GM23248 (cell line): ENCODE measurements at places on chromosomes 6 and 20. TPM values are rescaled to one million over a fixed set of nuclear protein-coding genes. Genes with fewer than 3 reads are reported as not detected.
A peak's percentile ranks its signal among the peaks of the same experiment; 100 is the strongest.

GRCh38 chr20:4929686-4930397 lies 71.5 kb downstream of the SLC23A2 start:
- DNase-seq, result peak; percentile 48

- DNase-seq, result no peak
These were observed 55.0 kb downstream of the BCKDHB start for GRCh38 chr6:80161434-80161833.

DNA sequence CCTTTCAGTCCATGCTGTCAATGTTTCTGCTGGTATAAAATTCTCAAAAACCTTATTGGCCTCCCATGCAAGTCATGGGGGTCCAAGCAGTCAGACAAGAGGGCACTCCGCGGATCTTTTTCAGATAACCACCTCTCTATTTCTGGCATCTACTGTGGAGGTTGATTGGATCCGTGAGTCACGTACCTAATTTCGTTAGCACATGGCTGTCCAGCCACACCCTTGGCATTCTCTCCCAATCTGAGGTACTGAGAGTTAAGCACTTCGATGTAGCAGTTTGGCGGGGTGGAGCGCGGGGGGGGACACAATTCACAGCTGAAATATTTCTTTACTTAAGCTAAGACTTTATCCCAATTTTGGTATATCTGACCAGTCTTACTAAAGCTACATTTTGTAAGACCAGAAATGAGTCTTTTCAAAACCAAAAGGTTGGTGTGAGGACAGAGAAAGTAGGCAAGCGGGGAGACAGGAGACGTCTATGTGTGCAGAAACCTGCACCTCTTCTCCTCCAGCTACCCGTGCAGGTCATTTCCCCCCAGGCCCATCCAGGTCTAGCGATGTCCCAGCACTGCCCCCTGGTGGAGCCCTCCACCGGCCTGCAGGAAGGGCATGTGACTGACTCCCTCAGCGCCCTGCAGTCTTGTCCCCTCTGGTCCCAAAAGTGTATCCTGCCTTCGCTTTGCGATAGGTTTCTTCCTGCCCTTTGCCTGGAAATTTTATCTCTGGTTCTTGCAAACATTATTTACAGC lies 113.1 kb downstream of the ADAT2 start:
- DNase-seq, result no peak

GRCh38 chr6:169556758-169557548 lies 144.9 kb downstream of the WDR27 start:
- DNase-seq, result no peak

- peak; percentile 78 for DNase-seq
These were observed 326.2 kb upstream of the PRDM1 start for GRCh38 chr6:105759946-105760345.

GRCh38 chr6:117637770-117638169 lies 35.5 kb upstream of the GOPC start:
- DNase-seq, result no peak

The CGA gene
- 6.1 and 6.3 TPM in 2 replicates for total RNA-seq

DNA sequence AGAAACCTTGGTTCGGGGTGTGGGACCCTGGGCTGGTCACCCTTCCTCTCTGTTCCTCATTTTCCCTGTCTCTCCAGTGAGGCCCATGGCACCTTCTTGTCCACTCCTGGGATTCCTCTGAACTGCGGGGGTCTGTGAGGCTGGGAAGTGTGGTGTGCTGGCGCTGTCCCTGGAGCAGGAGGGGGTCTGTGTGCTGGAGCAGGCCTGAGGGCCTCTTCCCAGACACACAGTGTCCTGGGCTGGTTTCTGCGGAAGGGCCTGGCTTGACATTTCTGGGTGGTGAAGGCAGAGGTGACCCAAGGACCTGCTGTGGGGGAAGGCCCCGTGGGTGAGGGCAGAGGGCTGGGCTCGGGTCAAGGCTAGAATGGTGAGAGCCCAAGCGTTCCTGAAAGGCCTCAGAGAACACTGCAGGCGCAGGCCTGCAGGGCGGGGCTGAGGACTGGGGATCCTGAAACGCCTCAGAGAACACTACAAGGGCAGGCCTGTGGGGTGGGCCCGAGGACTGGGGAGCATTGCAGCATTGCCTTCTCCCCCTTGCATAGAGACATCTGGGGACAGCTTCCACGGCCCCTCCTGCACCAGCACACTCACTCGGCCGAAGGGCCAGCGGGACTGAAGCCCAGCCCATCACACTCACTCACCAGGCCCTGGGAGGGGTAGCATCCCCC lies 10.6 kb upstream of the BAK1 start:
- DNase-seq, result peak; percentile 53

DNA sequence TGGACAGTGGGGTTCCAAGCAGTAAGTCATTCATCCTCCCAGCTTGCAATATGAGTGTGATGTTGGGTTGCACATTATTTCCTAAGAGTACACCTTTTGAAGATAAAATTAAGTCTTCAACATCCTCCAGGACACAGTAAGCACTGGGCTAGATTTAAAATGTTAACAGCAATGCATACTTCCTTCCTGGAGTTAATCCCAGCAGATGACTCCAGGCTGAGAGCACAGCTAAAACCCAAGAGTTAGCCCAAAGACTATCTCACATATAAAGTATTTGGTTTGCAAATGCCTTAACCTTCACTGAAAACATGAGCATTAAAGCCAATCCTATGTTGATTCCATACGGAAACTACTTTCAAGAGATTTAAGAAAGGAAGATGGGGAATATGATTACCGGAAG lies 69.2 kb downstream of the SLC23A2 start:
- peak; percentile 44 for DNase-seq

DNA sequence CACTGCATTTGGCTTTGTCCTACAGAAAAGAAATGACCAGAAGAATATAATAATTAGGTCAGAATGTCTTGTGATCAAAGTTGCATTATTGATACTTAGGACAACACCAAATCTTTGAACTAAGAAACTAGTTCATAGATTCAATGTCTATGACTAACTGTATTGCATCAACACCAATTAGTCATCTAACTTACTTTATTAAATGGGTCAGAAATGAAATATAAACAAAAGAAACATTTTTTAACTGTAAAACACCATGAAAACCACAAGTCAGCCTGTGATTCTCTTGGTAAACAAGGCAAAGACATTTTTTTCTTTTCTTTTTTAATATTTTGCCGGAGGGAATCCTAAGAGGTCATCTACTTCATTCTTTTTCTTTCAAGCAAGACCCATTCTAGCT lies 114.1 kb upstream of the HDDC2 start:
- peak; percentile 10 for DNase-seq

GRCh38 chr20:58128635-58129625 lies 99.5 kb downstream of the ANKRD60 start:
- DNase-seq, result no peak

DNA sequence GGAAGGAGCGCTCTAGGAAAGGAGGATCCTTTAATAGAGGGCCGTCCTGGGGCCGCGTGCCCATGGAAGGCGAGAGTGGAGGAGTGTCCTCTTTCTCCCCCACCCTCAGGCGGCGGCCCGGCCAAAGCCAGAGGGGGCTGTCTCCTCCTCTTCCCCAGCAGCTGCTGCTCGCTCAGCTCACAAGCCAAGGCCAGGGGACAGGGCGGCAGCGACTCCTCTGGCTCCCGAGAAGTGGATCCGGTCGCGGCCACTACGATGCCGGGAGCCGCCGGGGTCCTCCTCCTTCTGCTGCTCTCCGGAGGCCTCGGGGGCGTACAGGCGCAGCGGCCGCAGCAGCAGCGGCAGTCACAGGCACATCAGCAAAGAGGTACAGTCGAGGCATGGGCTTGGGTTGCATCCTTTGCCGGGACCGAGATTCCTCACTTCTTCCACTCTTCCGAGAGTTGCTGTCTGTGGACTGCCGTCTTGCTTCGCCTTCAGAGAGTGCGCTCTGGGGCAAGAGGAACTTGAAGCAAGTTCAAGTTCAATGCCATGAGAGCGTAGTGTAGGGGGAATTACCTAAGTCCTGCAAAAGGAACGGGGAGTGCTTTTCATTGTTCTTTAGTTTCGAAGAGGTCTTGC lies at the start of gene LAMA2:
LAMA2 (plus strand) TSS at position 148 of the 621 bp plus-strand sequence; CDS start at position 256, 108 bp downstream.
- peak; percentile 85 for DNase-seq

- DNase-seq, result peak; percentile 58
These were observed 35.5 kb downstream of the SESN1 start for GRCh38 chr6:109059153-109059552.

- DNase-seq, result peak; percentile 87
These were observed 9.3 kb upstream of the NNAT start for GRCh38 chr20:37511610-37512275.

GRCh38 chr6:45415788-45416518 lies 38.2 kb upstream of the SUPT3H start:
- peak; percentile 41 for DNase-seq

The HSPA12B gene
- not detected in 2 replicates for total RNA-seq

GRCh38 chr20:46883892-46884291 lies 10.8 kb upstream of the EYA2 start:
- DNase-seq, result no peak

The SLC17A9 gene
- 11.1 and 19.5 TPM in 2 replicates for total RNA-seq

- no peak for DNase-seq
These were observed 89.2 kb upstream of the STMND1 start for GRCh38 chr6:17012421-17013225.

GRCh38 chr6:155224618-155225017 lies 39.2 kb upstream of the CLDN20 start:
- DNase-seq, result peak; percentile 29

DNA sequence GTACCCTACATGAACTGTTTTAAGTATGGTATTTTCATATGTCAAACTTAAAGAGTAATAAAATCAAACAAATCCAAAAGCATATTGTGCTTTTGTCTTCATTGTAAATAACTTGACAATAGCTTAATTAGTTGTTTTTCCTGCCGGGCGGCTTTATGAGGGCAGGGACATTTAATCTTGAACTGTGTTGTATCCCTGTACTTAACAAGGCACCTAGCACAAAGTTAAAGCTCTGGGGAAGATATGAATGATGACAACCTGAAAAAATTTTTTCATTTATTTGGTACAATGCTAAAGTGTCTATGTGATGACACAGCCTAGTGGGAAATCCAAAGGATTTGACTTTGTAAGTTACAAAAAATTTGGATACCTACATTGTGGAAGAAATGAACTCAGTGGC lies 502 bp upstream of the HACE1 start:
- DNase-seq, result peak; percentile 3

DNA sequence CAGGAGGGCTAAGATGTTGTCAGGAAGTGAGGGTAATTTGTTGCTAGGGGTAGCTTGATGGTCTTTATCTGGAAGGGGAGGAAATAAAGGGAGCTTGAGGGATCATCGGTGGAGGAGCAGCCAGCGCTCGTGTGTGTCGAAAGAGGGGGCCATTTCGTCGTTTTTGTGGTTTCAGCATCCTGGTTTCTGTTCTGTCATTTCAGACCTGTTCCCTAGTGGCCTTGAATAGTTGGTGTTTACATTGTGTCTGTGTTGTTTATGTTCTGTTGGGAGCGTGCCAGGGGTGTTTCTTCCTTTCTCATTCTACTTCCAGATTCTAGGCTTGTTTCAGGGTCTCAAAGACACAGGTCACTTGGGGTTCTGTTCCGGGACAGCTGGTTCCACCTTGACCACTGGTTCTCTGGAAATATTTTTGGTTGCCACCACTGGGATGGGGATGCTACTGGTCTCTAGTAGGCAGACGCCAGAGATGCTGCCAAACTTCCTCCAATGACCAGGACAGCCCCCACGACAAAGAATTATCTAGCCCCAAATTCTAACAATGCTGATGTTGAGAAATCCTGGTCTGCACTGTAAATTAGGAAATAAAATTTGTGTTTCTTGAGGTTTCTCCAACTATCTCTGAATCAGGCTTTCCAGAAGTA lies 113.9 kb upstream of the NAA20 start:
- no peak for DNase-seq

The CD24 gene
- total RNA-seq, result 1.4 and 2.8 TPM in 2 replicates

- DNase-seq, result no peak
These were observed 59.6 kb downstream of the C6orf118 start for GRCh38 chr6:165249808-165250207.

The MATN4 gene
- not detected in 2 replicates for total RNA-seq

GRCh38 chr6:149468179-149468578 lies 16.6 kb downstream of the ZC3H12D start:
- no peak for DNase-seq

The PLAGL1 gene
- total RNA-seq, result 20.7 and 22.8 TPM in 2 replicates

The TMEM200A gene
- total RNA-seq, result 43.3 and 47.0 TPM in 2 replicates

DNA sequence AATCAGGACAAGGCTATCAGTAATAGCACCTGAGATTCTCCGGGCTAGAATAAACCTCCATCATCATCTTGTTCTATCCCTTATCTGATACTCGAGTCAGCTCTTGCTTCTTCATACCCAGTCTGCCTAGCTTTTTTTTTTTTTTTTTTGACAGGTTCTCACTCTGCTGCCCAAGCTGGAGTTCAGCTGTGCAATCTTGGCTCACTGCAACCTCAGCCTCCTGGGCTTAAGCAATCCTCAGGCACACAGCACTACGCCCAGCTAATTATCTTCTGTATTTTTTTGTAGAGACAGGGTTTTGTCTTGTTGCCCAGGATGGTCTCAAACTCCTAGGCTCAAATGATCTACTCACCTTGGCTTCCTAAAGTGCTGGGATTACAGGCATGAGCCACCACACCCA lies 19.5 kb downstream of the SRSF6 start:
- no peak for DNase-seq

DNA sequence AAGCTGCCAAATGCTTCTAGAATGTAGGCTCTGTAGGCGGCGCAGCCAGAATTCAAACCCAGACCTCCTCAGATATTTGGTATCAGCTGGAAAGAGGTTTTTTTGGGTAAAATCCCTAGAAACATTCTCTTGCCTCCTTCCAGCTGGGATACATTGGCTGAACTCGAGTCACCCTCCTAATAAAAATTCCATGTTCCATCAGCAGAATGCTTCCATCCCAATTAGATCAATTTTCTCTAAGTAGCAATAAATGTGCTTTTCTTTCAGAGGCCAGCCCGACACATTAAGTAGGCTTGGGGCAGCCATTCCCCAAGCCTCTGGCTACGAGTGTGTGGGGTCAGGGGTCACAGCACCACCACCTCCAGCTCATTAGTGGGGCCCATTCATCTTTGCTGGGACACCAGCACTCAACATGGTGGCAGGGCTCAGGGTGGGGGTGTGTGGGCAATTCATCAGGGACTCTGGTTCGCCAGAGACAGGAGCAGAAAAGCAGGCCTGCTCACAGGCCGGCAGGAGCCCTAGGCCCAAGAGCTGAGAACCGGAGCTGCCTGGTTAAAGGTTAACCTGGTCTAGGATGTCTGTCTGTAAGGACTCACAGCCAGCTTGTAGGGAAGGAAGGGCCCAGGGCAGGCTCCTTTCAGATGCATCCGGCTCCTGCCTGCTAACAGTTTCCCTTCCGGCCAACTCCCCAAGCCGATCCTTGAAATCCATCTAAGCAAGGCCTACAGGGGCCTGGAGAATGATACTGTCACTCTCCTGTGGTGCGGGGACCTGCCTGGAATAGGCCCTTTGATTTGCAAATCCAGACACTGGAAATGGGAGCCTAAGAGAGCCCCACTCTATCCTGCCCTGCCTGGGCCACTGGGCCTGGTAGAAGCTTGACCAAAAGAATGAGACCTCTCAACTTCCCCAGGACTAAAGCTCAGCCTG lies 159.1 kb upstream of the TOP1 start:
- DNase-seq, result no peak
